ENCODE measurements at places on chromosomes 16 and 17. TPM values are rescaled to one million over a fixed set of nuclear protein-coding genes. Genes with fewer than 3 reads are reported as not detected.

FBXW10 gene
- total RNA-seq = not detected

AHSP gene
- not detected for total RNA-seq

ESRP2 gene
- total RNA-seq = 0.34 TPM

ETV4 gene
- 12.8 TPM for total RNA-seq

KRT9 gene
- not detected for total RNA-seq

ANKRD40CL gene
- total RNA-seq = not detected

PTRH2 gene
- total RNA-seq = 50.3 TPM

KIF18B gene
- total RNA-seq = 47.1 TPM

VAT1L gene
- not detected for total RNA-seq

CA5A gene
- total RNA-seq = not detected

METRNL gene
- total RNA-seq = 74.7 TPM

STAC2 gene
- not detected for total RNA-seq

CD300A gene
- total RNA-seq = 16.6 TPM

MYH13 gene
- total RNA-seq = not detected

CDRT15L2 gene
- not detected for total RNA-seq

ZSCAN10 gene
- not detected for total RNA-seq

CES4A gene
- 29.8 TPM for total RNA-seq

CCDC200 gene
- not detected for total RNA-seq

CACNG1 gene
- not detected for total RNA-seq

MT1H gene
- total RNA-seq = not detected

NLRC3 gene
- 29.6 TPM for total RNA-seq

GGT6 gene
- total RNA-seq = not detected

ATP2A1 gene
- 1.8 TPM for total RNA-seq

RAB11FIP4 gene
- 20.8 TPM for total RNA-seq

C16orf54 gene
- total RNA-seq = 18.0 TPM

OTOA gene
- total RNA-seq = not detected

TMEM98 gene
- total RNA-seq = 18.8 TPM

PERCC1 gene
- total RNA-seq = not detected

CES1 gene
- total RNA-seq = not detected

HS3ST2 gene
- total RNA-seq = not detected

THRA gene
- 5.6 TPM for total RNA-seq
